ENCODE measurements at places on chromosomes 4 and X.

DNA sequence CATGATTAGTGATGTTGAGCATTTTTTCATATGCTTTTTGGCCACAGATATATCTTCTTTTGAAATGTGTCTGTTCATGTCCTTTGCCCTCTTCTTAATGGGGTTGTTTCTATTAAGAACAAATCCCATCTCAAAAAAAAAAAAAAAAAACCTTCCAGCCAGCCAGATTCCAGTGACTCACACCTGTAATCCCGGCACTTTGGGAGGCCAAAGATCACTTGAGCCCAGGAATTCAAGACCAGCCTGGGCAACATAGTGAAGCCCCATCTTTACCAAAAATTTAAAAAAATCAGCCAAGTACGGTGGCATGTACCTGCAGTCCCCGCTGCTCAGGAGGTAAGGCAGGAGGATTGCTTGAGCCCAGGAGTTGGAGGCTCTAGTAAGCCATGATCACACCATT lies 5.1 kb downstream of the RAB33B start:
- no peak for DNase-seq

DNA sequence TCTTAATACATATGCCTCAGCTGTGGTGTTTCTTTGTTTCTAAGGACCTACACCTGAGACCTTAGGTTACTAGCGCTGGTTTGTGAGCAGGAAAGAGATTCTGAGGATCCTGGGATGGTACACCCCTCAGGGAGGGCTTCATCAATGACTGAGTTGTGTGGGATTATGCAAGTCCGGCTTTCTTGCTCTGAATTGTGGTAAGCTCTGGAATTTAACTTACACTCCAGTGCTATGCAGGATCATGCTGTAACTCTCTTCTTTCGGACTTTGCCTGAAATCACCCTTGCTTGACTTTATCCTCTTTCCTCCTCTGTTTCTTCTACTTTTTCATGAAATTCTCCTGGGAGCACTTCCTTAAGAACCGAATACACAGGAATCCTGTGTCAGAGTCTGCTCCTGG lies 431.5 kb upstream of the BOD1L1 start:
- no peak for DNase-seq

DNA sequence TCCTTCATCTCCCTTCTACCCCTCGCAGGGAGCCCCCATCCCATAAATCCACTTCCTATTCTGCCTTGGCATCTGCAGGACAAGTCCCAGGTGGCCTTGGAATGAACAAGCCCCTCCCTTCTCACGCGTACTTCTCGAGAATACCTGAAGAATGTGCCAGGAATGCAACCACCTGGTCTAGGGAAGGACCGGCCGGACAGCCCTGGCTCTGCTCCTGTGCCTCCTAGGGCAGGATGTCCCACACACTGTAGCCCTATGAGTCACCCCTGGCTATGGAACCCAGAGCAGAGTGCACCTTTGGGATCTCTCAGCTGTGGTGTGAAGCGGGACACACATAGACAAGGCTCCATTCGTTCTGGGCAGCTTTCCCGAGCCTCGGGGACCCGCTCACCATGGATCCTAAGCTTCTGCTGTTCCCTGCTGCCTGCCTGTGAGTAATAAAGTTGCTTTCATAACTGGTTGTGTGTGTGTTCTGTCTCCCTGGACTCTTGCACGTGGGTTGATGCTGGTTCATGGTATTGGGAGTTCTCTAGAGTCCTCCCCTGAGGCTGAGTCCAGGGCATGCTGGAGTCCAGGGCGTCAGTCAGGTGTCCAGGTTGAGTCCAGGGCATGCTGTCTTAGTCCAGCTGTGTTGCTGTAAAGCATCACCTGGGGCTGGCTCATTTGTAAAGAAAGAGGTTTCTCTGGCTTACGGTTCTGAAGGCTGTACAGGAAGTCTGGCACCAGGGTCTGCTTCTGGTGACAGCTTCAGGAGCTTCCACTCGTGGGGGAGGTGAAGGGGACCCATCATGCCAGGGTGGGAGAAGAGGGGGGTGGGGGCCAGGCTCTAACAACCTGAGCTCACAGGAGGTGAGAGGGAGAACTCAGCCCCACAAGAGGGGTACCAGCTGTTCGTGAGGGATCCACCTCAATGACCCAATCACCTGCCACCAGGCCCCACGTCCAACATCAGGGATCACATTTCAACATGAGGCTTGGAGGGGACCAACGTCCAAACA lies 7.4 kb upstream of the PDE6B start:
- no peak for DNase-seq

GRCh38 chrX:68880846-68881552 lies 52.2 kb downstream of the EFNB1 start:
- no peak for DNase-seq

- DNase-seq = no peak
Observed at GRCh38 chrX:99901091-99901490, 509.0 kb downstream of the PCDH19 start.

GRCh38 chr4:169941141-169941540 lies 85.1 kb downstream of the MFAP3L start:
- DNase-seq = no peak

- DNase-seq = no peak
Observed at GRCh38 chr4:107379054-107379869, 340.8 kb downstream of the PAPSS1 start.

DNA sequence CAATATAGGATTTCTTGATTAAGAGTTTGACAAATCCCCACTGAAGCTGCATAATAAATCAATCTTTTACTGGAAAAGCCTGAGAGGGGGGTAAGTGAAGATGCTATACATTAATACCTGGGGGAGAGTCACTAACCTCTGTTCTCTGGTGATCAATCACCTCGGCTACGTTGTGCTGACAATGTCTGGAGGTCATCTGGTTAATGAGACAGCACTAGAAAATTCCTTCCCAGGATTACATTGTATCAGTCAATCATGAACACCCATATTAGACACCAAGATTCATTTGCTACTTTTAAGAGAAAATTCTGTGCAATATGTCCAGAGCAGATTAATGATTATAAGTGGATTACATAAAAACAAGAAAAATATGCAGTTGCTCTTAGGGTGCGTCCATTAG lies 408.3 kb downstream of the PDHA2 start:
- DNase-seq = no peak

GRCh38 chr4:1538941-1539772 lies 132.9 kb upstream of the NKX1-1 start:
- no peak for DNase-seq

DNA sequence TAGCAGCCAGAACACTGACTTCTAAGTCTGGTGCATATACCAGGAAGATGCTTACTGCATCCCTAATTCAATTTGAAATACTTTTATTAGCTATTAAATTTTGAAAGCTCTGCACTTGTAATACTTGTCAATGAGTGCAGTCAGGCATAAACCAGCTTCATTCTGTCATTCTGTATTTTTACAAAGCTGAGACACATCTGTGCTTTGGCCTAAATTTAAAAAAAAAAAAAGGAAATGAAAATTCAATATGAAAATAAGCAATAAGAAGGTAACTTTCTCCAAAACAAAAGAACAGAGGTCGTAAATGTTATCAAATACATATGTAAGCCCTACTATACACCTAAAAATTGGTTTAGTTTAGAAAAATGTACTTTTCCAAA lies 7.0 kb downstream of the SMIM14 start:
- DNase-seq = no peak

- no peak for DNase-seq
Observed at GRCh38 chrX:153727123-153727931, 2.7 kb downstream of the ABCD1 start.

DNA sequence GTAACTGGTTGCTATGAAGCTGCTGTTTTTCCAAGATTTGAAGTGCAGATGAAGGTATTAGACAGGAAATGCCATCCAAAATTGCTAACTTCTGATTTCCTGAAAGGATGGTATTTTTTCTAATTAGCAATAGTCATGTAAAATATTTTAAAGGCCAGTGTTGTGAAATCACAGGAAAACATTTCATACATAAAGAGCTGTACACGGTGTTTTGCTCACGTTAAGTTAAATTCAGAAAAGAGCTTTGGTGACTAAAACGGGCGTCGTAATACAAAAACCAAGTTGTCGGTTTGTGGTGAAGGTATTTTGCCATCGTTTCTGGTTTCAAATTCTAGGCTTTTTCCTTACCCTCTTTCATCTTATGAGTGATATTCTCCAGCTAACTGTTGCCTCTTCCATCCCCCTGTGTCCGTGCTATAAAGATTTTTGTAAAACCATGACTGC lies 39.8 kb downstream of the AFF1 start:
- DNase-seq = no peak

DNA sequence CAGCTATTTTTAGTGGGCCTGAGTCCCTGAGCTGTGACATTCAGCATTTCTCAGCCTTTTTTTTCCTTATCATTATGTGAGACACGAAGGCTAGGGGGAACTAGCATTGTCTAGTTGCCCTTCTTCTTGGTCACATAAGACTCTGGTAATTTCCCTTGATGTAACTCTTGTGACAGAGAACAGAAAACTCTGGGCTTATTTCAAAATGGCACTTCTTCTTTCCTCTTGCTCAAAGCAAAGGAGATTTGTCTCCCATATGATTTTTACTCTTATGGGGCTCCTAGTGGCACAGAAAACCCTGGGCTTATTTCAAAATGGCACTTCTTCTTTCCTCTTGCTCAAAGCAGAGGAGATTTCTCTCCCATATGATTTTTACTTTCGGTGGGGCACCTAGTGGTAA lies 14.7 kb downstream of the ATXN3L start:
- no peak for DNase-seq

DNA sequence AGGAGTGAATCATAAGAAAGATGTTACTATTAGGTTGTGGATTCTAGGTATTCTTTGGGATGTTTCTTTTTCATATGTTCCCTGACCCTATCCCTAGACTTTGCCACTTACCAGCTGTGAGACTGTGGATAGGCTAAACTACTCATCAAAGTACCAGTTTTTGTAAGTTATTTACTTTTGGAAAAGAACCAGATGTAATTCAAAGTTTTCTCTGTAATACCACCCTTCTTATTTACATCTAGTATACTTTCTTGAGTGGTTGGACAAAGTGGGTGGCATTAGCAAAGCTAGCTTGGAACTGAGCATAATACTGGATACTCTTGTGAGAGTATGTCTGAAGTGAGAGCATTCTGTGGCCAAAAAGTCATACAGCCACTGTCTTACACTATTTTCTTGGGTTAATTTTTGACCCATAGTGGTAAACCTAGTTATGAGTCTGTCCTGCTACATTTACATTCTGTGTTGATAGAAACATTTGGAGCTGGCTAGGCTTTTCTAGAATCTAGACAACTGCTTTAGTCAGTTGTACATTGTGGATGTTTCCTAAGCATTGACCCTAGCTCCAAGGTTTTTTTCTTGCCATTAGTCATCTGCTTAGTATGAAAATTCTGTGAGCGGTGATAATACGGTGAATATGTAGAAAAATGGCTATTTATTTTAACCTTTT lies 41.7 kb downstream of the KDM6A start:
- no peak for DNase-seq

GRCh38 chrX:135384161-135384836 lies 37.4 kb upstream of the SMIM10L2A start:
- peak; percentile 2 for DNase-seq

GRCh38 chr4:41882625-41883347 lies 52.4 kb upstream of the TMEM33 start:
- DNase-seq = peak; percentile 23

DNA sequence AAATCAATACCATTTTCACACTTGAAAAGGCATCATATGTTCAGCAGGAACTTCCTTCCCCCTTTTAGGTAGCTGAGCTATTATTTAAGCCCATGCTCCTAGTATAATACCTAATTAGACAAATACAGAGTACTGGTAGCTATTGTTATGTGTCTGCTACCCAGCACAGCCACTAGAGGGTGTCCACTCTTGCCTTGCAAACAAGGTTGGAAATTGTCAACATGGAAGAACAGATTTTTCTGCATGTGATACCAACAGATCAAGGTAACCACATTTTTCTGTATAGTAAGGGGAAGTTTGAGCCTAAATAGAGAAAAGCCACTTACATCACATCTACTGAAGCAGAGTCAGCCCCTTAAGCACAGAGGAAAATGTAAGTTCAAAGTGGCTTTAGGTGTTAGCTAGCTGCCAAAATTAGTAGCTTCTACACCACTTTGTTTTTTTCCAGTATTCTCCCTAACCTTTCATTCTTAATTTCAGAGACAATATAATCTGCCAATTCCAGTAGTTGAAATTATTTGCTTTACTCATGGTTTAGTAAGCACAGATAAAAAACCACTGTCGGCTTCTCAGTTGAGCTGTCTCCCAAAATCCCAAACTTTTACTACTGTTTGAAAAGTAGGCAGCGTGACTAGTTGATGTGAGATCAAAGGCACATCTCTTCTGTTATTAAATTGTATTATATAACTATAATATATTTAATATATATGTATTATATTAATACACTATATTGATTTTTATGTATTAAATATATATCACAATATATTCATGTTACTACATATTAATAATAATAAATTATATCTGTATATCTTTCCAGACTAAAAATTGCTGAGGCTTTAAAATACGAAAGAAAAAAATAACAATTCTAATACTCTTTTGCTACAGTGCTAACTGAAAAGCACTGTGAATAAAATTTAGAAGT lies 38.2 kb downstream of the EDNRA start:
- DNase-seq = no peak

DNA sequence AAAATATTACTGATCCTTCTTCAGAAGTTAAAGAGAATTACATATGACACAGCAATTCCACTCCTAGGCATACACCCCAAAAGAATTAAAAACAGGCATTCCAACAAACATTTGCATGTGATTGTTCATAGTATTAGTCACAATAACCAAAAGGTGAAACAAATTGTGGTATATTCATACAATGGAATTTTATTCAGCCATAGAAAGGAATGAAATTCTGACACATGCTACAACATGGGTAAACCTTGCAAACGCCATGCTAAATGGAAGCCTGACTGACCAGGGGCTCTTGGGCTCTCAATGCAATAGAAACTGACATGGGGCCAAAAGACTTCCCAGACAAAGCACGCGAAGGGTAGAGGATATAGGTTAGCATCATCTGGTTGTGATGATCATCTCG lies 62.1 kb upstream of the S100G start:
- DNase-seq = no peak

DNA sequence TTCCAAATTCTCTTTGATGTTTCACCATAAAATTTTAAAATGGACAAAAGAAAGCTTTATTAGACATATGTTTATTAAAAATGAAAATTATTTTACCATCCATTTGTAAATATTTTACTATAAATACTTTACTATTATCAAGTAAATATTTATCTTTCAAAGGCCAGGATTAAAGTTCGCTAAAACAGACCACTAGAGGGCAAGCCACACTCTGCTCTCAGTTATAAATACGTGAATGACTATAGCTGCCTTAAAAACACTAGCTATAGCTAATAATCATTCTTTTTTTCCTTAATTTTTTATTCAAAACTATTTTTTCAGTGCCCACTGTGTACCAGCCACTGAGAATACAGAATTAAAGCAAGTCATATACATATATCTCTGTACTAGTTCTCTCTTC lies 38.6 kb downstream of the UNC5C start:
- no peak for DNase-seq

Measured in stimulated activated CD8-positive, alpha-beta memory T cell treated with anti-CD3 and anti-CD28 coated beads, Interleukin-7, amount 100 ng/mL, for 1 hour (primary cell).